NCI-H226 (cell line): ENCODE measurements at places on chromosomes 7 and 10.
A peak's percentile ranks its signal among the peaks of the same experiment; 100 is the strongest.

DNA sequence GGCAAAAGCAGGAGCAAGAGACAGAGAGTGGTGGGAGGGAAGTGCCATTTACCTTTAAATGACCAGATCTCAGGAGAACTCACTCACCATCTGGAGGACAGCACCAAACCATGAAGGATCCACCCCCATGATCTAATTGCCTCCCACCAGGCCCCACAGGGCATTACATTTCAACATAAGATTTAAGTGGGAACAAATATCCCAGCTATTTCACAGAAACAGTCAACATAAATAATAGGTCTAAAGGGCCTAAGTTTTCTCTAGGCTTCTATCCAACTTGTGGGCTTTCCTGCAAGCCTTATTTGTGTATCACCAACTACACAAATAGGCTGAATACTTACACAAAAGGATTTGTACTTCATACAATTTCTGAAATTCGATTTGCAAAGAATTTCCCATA, 196.8 kb upstream of the POT1 start:
- no peak for DNase-seq

DNA sequence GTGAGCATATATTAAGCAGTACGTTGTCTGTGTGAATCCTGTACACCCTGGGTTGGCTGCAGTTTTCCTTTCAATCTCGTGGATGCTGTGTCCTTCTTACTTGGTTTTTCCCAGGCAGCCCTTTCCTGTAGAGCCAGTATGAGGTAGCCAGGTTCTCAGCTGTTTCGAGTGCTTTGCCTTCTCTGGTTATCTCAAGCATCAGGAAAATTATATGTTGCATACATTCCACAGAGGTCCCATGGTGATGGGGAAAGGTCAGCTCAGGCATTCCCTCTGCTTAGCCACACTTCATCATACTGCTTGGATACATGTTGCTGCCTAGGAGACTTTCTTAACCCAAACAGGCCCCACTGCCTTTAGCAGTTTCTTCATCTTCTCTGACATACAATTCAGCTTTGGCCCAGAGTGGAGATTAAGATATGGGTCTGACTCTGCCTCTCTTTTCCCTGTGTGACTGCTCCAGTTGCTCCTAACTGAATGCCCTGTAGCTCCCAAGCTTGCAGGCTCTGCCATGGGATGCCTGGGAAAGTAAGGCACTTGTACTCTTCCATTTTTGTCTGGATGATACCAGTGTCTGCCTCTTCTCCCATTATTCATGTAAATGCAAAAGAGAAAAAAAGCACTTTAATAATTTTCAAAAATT, 11.3 kb downstream of the GNAI1 start:
- peak; percentile 83 for DNase-seq

DNA sequence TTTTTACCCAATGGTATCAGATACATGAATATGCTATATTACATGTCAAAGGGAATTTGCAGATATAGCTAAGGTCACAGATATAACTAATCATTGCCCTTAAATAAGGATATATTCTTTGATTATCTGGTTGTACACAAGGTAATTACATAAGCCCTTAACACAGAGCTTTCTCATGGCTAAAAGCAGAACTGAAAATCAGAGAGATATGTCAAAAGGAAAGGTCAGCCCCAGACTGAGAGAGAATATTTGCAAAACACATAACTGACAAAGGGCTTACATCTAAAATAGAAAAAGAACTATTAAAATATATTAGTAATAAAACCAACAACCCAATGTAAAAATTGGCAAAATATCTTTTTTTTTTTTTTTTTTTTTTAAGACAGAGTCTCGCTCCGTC, 1029.5 kb upstream of the LRRN3 start:
- DNase-seq, result no peak

DNA sequence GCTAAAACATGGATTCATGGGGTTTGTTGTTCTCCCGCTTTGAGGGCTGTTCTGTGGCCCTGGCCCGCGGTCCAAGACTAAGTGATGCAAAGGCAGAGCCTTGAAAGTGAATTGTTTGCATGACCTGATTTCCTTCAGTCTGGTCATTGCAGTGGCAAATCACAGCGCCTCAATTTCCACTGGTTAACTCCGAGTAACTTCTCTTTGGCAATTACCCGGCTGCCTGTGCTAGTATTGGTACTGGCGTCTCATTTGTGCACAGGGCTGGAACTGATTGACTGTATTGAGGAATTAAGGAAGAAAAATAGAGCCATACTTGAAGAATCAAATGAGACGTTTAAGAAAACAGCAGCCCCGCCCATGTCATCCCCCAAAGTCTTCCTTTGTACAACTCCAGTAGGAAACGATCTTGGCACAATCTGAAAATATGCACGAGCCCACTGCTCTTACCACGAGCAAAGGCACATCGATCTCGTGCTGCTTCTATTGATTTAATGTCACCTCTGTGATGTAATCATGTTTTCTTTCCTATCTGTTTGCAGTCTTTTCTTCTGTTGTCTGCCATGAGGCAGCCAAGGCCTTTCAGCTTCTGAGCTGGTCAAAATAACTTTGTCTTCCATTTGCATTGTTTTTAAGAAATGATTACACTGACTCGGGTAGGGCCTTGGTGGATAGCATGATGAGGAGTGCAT, 60.6 kb upstream of the SHH start:
- DNase-seq, result no peak

DNA sequence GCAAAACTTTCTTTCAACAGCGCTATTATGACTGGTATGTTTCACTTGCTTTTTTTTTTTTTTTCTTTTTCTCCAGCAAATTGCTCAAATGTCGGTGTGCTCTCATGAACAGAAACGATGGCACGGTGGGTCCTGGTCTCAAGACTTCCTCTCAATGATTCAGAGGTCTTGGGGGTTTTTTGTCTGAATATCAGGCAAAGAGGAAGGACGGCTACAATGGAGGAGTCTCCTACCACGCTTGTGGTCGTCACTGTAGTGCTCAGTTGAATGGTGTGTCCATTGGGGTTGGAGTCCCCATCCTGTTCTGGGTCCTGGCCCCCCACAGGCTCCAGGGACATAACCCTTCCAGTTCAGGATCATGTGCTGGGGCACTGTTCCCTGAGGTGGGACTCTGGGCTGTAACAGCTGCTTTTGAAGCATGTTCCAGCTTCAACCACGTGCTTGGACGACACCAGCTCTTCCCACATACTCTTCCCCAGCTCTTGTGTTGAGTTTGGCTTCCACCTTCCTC, 266.7 kb upstream of the KLF6 start:
- DNase-seq, result no peak

GRCh38 chr7:116697761-116698160, 25.8 kb downstream of the MET start:
- no peak for DNase-seq

DNA sequence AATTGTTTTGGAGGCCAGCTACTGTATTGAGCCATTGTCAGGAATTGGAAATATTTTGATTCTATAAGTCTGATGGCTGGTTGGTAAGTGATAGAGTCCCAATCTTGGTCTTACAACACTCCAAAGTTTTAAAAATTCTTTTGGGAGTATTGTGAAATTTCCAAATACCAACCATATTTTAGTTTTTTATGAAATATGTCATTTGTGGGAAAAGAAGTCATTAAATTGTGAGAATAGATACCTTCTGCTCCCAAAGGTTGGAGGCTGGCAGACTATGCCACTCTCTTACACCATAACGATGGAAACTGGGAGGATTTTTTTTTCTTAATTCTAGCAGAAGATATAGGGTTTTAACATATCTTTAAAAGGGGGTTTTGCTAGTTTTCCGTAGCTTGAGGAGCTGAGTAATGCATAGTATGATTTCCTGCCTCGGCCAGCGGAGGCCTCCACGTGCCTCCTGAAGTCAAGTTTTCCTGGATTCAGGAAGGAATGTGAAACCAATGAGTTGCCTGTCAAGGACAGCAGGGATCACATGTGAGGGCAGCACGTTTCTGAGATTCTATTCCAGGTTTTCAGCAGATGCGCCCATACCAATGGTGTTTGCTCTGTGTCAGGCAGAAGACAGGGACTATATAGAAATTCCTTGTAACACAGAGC, 92.2 kb upstream of the LAMB4 start:
- no peak for DNase-seq

DNA sequence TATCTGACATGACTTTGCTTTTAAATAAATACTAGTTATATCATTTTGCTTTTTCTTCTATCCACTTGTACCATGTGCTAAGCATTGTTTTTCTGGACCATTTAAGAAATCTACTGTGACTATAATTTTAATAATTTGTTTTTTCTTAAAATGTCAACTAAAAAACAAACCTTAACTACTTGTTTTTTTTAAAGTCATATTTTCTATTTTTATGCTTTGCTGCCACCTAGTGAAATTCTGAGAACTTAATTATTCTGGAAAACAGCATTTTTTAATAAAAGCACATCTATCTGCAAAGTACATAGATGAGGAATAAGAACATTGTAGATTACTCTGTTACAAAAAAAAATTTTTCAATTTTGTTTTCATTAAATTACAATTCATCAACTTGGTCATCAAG, 47.4 kb downstream of the ORC5 start:
- DNase-seq, result no peak

GRCh38 chr7:51666751-51667150, 350.1 kb upstream of the COBL start:
- DNase-seq, result no peak

DNA sequence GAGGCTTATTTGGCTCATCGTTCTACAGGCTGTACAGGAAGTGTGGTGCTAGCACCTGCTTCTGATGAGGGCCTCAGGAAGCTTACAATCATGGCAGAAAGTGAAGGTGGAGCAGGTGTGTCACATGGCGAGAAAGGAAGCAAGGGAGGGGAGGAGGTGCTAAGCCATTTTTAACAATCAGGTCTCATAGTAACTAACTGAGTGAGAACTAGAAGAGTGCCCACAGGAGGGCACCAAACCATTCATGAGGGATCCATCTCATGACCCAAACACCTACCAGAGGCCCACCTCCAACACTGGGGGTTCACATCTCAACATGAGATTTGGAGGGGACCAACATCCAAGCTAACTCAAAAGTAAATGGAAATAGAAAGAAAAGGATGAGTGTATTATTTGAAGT, 78.1 kb downstream of the CXCL12 start:
- DNase-seq, result no peak

GRCh38 chr7:149741629-149742028, 31.8 kb downstream of the ZNF467 start:
- no peak for DNase-seq

DNA sequence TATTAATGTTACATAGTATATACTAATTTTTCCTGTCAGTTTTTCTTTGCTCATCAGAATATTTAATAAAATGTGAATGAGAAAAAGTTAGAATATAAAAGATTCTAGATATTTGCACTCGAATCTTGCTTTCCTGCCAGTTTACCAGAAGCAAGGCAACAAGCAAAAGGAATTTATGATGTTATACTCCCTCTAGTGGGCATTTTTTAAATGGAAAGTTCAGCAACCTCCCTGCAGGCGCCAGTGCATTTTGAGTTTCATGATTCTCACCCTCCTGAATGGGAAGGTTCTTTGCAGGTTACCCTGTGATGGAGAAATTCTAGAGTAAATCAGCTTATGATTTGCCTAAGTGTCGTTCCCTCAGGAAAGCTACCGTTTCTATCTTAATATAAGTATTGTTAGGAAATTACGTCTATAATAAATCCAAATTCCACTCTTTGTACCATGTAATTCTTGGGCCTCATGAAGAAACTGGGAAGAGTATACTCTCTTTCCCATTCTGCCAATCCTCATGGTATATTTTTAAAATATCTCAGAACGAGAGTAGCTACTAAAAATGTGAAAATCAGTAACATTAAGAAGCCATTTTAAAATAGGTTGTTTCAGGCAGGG, 350.0 kb downstream of the CRPPA start:
- DNase-seq, result peak; percentile 58

DNA sequence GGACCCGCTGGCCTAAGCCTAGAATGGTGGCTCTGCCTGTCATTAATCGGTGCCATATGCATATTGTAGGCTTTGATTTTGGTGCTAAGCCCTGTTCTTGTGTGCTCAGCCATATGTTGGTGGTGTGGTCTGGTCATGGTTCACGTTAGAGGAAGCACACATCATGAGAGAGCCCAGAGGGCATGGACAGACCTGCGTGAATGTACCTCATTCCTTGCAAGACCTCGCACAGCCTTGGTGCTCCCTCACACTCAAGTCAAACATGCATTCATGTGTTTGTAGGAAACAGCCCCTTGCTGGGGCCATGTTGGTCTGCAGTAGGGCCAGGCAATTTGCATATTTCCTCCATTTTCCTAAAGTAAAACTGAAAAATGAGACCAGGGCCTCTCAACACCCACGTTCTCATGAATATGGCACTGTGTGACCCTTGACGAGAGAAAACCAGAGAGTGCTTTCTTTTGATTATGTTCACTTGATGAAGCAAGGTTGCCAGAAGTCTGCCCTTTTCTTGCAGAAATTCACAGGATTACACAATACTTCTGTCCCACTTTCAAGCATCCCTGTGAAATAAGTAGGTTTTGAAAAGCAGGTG, 268.7 kb downstream of the CELF2 start:
- no peak for DNase-seq

DNA sequence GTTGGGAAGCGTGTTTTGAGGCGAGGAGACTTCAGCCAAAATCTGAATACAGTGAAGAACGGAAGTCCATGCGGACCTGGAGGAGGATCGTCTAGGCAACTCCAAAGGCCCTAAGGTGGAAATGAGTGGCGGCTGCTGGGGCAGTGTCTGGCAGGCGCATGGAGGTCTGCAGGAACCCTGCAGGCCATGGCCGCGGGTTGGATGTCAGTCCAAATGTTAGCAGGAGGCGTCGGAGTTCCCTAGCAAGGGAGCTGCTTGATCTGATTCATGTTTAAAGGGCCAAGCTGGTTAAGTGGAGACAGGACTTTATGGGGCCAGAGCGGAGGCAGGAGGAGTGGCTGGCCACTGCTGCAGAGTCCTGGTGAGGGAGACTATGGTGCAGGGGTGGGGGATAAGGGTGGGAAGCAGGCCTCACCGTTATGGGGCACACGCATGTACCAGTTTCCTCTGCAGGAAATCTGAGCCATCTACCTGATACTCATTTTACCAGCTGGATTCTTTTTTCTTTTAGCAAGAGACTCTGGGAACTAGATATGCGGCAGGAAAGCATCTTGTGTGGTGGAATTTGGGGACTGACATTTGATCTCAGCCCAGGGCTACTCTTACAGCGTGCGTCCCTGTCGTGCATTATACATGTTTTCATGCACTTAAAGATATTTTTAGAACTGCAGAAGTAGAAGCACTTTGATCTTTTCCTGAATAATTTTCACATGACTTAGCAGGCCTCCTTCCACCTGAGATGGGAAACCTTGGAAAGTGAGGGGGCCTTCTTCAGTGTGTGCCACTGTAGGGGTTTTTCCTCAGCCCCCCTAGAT, 6.6 kb upstream of the REPIN1 start:
- no peak for DNase-seq

- DNase-seq, result no peak
These were observed 20.8 kb downstream of the NET1 start for GRCh38 chr10:5433182-5433581.

GRCh38 chr7:1007901-1008300, 24.9 kb downstream of the CYP2W1 start:
- DNase-seq, result no peak

GRCh38 chr10:80094231-80094630, 15.8 kb downstream of the TMEM254 start:
- DNase-seq, result no peak
